ENCODE measurements at places on chromosomes 3 and 15. TPM values are rescaled to one million over a fixed set of nuclear protein-coding genes. Genes with fewer than 3 reads are reported as not detected.

NOX5 gene
- total RNA-seq: not detected

FBXO40 gene
- total RNA-seq: 0.06 TPM

GRCh38 chr3:116877968-116878367, 168.4 kb downstream of the TUSC7 start:
- no peaks in the 10 kb centered on the region for H3K27me3 ChIP-seq
- no peaks in the 10 kb centered on the region for H3K4me1 ChIP-seq
- no peak overlapping the region for H3K4me3 ChIP-seq
- no peaks in the 10 kb centered on the region for H3K36me3 ChIP-seq
- DNase-seq: no peak

- H3K36me3 ChIP-seq: no peaks in the 10 kb centered on the region
- no peak for DNase-seq
- H3K4me3 ChIP-seq: no peak overlapping the region
- H3K27ac ChIP-seq: no peak overlapping the region
Measured at GRCh38 chr3:54968546-54969172, 40.8 kb upstream of the LRTM1 start.

GRCh38 chr3:127459891-127460290, 130.6 kb downstream of the TPRA1 start:
- H3K4me3 ChIP-seq: no peak overlapping the region
- peaks cover 2% of the 10 kb centered on the region for H3K4me1 ChIP-seq
- DNase-seq: no peak
- H3K27me3 ChIP-seq: peaks cover 34% of the 10 kb centered on the region
- H3K27ac ChIP-seq: no peak overlapping the region

GRCh38 chr3:170056710-170057454, 19.1 kb downstream of the GPR160 start:
- DNase-seq: no peak
- H3K27me3 ChIP-seq: no peaks in the 10 kb centered on the region
- H3K27ac ChIP-seq: no peak overlapping the region
- peaks cover 5% of the 10 kb centered on the region for H3K4me1 ChIP-seq
- H3K4me3 ChIP-seq: no peak overlapping the region
- no peaks in the 10 kb centered on the region for H3K36me3 ChIP-seq

- no peak overlapping the region for H3K4me3 ChIP-seq
- peaks cover 6% of the 10 kb centered on the region for H3K4me1 ChIP-seq
- H3K36me3 ChIP-seq: no peaks in the 10 kb centered on the region
- no peaks in the 10 kb centered on the region for H3K27me3 ChIP-seq
- H3K27ac ChIP-seq: no peak overlapping the region
Measured at GRCh38 chr3:33883538-33883950, 85.1 kb downstream of the PDCD6IP start.

DNA sequence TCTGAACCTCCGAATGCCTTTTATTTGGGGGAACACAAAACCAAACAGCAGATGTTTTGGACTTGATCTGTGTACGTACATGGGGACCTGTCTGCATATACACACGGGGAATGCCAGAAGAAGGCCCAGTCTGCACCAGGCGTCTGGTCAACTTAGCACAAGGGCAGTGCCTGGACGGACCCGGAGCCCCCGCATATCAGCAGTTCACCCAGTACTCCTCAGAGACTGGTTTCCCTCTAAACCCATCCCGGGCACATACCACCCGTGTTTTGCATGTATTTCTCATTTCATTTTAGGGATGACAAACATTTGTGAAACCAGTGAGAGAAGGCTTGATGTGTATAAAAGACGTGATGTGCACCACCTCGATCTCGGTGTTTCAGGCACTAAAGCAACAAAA, 49.7 kb downstream of the KLHL25 start:
- H3K4me1 ChIP-seq: peaks cover 6% of the 10 kb centered on the region
- peaks cover 18% of the 10 kb centered on the region for H3K36me3 ChIP-seq
- H3K27me3 ChIP-seq: no peaks in the 10 kb centered on the region
- no peak for DNase-seq
- H3K27ac ChIP-seq: no peak overlapping the region

- no peaks in the 10 kb centered on the region for H3K36me3 ChIP-seq
- no peak overlapping the region for H3K27ac ChIP-seq
- no peak for DNase-seq
- no peak overlapping the region for H3K4me3 ChIP-seq
- no peaks in the 10 kb centered on the region for H3K27me3 ChIP-seq
Measured at GRCh38 chr3:10400749-10401495, 80.0 kb upstream of the SEC13 start.

DNA sequence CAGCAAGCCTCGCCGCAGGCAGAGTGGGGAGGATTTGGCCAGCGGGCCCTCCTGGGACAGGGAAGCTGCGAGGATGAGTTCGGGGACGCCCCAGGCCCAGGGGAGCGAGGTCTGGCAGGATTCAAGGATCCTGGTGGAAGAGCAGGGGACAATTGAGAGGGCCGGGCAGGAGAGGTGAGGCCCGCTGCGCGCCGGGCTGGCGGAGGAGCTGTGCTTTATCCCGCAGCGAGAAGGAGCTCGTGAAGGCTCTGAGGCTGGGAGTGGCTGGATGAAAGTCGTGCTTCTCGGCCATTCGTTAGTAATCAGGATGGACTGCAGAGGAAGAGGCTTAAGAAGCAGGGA, 3.6 kb downstream of the SLC51A start:
- no peaks in the 10 kb centered on the region for H3K36me3 ChIP-seq
- DNase-seq: no peak
- H3K27me3 ChIP-seq: no peaks in the 10 kb centered on the region
- no peak overlapping the region for H3K4me3 ChIP-seq
- peaks cover 14% of the 10 kb centered on the region for H3K4me1 ChIP-seq

DNA sequence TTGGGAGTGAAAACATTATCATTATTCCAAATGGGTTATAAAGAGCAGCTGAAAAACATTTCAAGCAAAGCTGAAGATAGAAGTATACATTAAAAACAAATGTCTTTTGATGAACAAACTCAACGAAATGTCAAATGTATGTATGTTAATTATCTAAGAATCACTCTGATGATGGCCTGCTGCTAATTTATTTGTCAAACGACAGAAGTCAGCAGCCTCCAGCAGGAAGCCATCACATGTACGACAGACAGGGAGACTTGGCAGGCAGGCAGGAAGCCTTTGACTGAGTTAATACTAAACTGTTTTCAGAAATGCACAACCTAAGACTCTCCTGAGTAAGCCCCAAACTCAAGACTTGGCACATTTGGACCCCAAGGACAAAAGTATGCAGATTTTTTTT, 491.1 kb downstream of the ZNF385D start:
- no peaks in the 10 kb centered on the region for H3K27me3 ChIP-seq
- DNase-seq: no peak
- no peak overlapping the region for H3K4me3 ChIP-seq
- peaks cover 3% of the 10 kb centered on the region for H3K36me3 ChIP-seq

DNA sequence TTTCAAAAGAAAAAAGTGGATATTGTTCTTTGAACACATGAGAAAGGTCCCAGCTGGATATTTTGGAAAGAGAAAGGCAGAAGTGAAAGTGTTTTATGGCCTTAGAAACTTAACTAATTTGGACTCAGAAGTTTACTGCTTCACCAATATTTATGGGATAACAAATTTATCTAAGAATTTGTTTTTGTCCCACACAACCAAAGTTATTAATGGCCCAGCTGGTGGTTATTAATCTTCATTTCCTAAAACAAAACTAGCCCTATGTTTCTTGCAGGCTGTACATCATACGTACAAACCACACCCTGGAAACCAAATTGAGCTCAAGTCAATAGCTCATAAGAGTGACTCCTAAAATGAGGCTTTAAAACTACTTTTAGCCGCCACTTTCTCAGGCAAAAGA, 372.9 kb upstream of the LMCD1 start:
- H3K27ac ChIP-seq: no peak overlapping the region
- no peaks in the 10 kb centered on the region for H3K4me1 ChIP-seq
- no peak overlapping the region for H3K4me3 ChIP-seq

GRCh38 chr3:156260331-156260730, 140.0 kb downstream of the KCNAB1 start:
- no peaks in the 10 kb centered on the region for H3K27me3 ChIP-seq
- no peaks in the 10 kb centered on the region for H3K36me3 ChIP-seq
- H3K27ac ChIP-seq: no peak overlapping the region
- no peak for DNase-seq

DNA sequence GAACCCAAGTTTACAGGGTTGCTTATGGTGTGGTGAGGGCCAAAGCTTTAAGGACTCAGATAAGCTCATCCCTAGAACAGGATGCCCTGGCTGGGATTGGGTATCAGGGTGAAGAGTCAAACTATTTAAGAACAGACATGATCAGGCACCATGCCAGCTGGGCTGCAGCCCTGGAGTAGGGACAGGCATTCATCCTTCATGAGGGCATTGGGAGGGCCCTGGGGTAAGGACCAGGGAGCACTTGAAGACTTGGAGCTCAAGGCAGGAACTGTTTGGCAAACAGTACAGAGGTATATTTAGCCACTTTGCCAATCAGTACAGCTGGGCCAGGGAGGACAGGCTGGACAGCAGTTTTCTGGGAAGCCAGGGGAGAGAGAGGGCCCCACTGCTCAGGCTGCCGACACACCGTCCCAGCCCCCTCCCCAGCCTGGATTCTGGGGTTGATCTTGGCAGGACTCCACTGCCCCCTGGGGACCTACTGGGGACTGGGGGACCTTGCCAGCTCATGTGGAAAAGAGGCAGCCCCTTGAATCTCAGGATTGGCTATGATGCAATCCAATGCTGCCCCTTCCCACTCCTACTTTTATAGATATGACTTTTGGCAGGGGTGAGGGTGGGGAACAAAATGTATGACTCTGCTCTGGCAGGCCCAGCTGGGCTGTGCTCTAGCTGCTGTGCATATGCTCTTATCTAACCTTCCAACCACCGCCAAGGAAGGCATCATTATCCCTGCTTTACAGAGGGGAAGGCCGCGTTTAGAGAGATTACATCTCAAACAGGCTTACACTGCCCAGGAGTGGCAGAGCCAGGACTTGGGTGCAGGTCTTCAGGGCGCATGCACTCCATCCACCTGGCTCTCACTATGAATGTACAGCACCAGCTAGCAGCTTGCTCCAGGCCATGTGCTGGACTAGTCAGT, 2.3 kb downstream of the PLA2G4E start:
- H3K4me1 ChIP-seq: no peaks in the 10 kb centered on the region
- DNase-seq: no peak
- H3K27ac ChIP-seq: no peak overlapping the region
- H3K27me3 ChIP-seq: no peaks in the 10 kb centered on the region

- H3K4me3 ChIP-seq: no peak overlapping the region
- no peaks in the 10 kb centered on the region for H3K4me1 ChIP-seq
- H3K36me3 ChIP-seq: no peaks in the 10 kb centered on the region
- no peak overlapping the region for H3K27ac ChIP-seq
Measured at GRCh38 chr15:87939848-87940457, 316.6 kb downstream of the NTRK3 start.

- DNase-seq: no peak
- no peak overlapping the region for H3K27ac ChIP-seq
- H3K4me1 ChIP-seq: no peaks in the 10 kb centered on the region
- H3K36me3 ChIP-seq: no peaks in the 10 kb centered on the region
- no peaks in the 10 kb centered on the region for H3K27me3 ChIP-seq
- no peak overlapping the region for H3K4me3 ChIP-seq
Measured at GRCh38 chr3:38605981-38606380, 43.5 kb downstream of the SCN5A start.

- no peak overlapping the region for H3K4me3 ChIP-seq
- no peaks in the 10 kb centered on the region for H3K4me1 ChIP-seq
- no peak overlapping the region for H3K27ac ChIP-seq
- H3K27me3 ChIP-seq: no peaks in the 10 kb centered on the region
- no peak for DNase-seq
Measured at GRCh38 chr3:157353652-157354051, 83.0 kb upstream of the PTX3 start.

DNA sequence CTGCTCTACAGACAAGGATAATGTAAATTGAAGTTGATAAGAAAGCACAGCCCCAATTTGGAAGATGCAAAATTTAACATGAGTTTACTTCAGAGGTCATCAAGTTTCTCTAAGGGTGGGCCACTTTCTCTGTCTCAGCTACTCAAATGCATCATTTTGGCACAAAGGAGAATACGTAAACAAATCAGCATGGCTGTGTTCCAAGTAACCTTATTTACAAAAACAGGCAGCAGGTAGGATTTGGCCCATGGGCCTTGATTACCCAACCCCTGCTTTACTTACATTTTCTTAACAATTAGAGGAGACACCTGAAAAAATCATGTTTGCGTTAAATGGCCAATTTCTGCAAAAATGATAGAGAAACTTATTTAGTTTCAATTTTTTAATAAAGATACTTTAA, 181.7 kb downstream of the GBE1 start:
- H3K27ac ChIP-seq: no peak overlapping the region
- H3K36me3 ChIP-seq: no peaks in the 10 kb centered on the region
- no peaks in the 10 kb centered on the region for H3K4me1 ChIP-seq

DNA sequence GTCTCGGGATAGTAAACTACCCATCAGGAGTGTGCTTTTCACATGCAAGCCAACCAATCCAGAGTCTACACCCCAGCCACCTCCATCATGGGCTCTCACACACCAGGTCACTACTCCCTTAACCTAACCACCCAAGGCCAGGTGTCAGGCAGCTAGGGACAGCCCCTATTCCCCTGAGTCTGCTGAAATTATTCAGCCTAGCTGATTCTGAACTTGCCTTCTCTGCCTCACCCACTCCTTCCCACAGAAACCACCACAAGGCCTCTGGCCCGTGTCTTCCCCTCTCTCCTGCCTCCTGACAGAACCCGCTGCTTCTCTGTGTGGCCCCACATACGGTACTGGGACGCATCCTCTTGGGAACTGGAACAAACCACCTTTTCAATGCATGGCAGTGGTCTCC, 82.1 kb downstream of the PCSK6 start:
- DNase-seq: no peak
- H3K36me3 ChIP-seq: no peaks in the 10 kb centered on the region
- H3K27ac ChIP-seq: no peak overlapping the region
- no peak overlapping the region for H3K4me3 ChIP-seq
- no peaks in the 10 kb centered on the region for H3K4me1 ChIP-seq
- no peaks in the 10 kb centered on the region for H3K27me3 ChIP-seq

DNA sequence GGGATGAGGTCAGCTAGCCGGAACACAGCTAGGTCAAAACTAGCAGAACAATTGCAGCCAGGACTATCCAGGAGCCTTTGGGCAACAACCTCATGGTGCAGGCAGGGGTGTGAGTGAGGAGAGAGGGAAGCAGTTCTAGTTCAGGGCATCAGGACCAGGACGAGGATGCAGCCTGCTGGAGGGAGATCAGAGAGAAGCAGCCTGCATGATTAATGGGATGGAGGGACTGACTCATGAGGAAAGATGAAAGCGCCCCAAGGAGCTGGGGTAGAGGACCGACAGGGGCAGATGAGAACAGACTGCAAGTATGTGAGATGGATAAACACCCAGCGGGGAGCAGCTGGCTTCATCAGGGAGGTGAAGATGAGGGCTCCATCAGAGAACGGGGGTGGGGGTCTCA, 37.9 kb upstream of the LRTM1 start:
- H3K4me3 ChIP-seq: no peak overlapping the region
- no peaks in the 10 kb centered on the region for H3K27me3 ChIP-seq
- no peak for DNase-seq
- peaks cover 4% of the 10 kb centered on the region for H3K4me1 ChIP-seq
- H3K36me3 ChIP-seq: no peaks in the 10 kb centered on the region
- H3K27ac ChIP-seq: no peak overlapping the region

- H3K27ac ChIP-seq: no peak overlapping the region
- no peaks in the 10 kb centered on the region for H3K27me3 ChIP-seq
- H3K36me3 ChIP-seq: no peaks in the 10 kb centered on the region
- H3K4me1 ChIP-seq: no peaks in the 10 kb centered on the region
- H3K4me3 ChIP-seq: no peak overlapping the region
Measured at GRCh38 chr3:46423588-46423987, 16.5 kb downstream of the CCRL2 start.

GRCh38 chr15:75927601-75928000, 23.9 kb downstream of the FBXO22 start:
- no peak for DNase-seq
- H3K27ac ChIP-seq: no peak overlapping the region
- H3K4me1 ChIP-seq: no peaks in the 10 kb centered on the region
- peaks cover 15% of the 10 kb centered on the region for H3K36me3 ChIP-seq
- no peaks in the 10 kb centered on the region for H3K27me3 ChIP-seq

GRCh38 chr3:186472456-186473008, 71.6 kb downstream of the CRYGS start:
- H3K4me1 ChIP-seq: no peaks in the 10 kb centered on the region
- H3K27ac ChIP-seq: no peak overlapping the region
- H3K27me3 ChIP-seq: no peaks in the 10 kb centered on the region
- H3K36me3 ChIP-seq: no peaks in the 10 kb centered on the region

Data from H1 (cell line).